Kidney capillary endothelial cell (primary cell): ENCODE measurements at places on chromosomes 6 and 20.

- no peak for DNase-seq
Observed at GRCh38 chr20:50089787-50090177, 23.2 kb downstream of the UBE2V1 start.

- no peak for DNase-seq
Observed at GRCh38 chr6:68559716-68560115, 75.4 kb upstream of the ADGRB3 start.

- DNase-seq: no peak
Observed at GRCh38 chr6:25542984-25543910, 108.8 kb upstream of the SCGN start.

- DNase-seq: no peak
Observed at GRCh38 chr20:6718662-6719368, 48.7 kb upstream of the BMP2 start.

- no peak for DNase-seq
Observed at GRCh38 chr20:46357030-46357514, 48.8 kb upstream of the CDH22 start.

DNA sequence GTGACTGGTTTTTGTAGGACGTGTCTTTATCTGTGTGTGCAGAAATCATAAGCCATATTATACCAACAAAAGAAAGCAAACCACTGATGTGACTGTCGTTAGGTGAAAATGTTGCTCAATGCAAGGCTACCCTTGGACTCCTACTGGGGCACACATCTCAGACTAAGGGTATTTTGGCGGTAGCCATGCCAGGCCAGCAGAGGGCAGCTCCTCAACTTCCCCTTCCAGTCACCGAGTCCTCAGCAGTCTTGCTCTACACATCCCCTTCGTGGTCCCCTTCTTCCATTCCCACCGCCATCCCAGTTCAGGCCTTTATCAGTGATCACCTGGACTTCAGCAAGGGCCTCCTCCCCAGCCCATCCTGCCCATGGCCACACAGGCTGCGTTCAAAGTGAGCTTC is 113.7 kb upstream of the GGTLC1 start:
- DNase-seq: peak; percentile 45

DNA sequence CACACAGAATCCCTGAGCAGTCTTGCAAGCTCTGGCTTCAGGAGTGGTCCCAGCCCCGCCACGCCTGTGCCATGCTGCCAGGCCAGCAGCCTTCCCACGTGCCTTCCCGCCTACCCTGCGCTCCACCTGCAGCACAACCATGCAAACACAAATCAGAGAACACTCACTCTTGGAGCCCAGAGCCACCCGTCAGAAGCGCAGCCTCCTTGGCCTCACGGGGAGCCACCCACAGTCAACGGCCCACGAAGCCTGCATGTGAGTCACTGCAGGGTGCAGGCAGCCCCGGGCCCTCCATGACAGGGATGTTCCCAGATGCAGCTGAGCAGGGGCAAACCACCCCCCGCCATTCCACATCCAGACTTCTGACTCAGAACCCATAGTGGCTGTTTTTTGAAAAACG is 217.0 kb downstream of the DLL1 start:
- no peak for DNase-seq

DNA sequence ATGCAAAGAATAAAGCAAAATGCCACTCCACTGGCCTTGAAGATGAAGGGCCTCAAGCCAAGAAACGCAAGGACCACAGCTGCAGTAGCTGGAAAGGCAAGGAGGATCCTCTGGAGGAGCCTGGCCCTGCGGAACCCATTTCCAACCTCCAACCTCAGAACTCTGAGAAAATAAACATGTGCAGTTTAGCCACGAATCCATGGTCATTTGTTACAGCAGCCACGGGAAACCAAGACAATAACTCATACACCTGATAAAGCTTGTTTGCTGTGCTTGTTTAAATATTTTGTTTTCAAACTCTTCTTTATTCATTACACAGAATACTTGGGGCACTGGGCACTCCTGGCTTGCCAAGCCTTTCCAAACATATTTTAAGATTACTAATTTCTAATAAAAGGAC is 10.4 kb downstream of the SERPINB6 start:
- no peak for DNase-seq

- no peak for DNase-seq
Observed at GRCh38 chr20:40778894-40779496, 90.0 kb upstream of the MAFB start.

DNA sequence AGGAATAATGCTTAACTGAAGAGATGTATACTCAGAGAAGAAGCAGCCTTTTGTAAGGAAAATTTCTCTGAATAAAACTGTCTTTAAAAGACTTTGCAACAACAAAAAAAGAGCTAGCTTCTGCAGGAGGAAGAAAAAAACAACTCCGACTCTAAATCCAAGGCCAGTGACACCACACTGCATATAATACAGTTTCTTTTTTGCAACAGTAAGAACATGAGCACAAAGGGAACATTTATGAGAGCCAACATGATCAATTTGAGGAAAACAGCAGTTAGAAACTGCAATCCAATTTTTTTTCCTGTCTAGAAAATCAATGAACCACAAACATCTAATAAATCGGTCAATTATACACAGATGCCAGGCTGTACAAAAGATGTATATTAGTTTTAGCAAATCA is 42.9 kb upstream of the UST start:
- no peak for DNase-seq
